HTR-8/SVneo (cell line): ENCODE measurements at places on chromosomes 11 and 22.

- DNase-seq: no peak
Measured at GRCh38 chr11:131841028-131841427, 470.6 kb downstream of the NTM start.

DNA sequence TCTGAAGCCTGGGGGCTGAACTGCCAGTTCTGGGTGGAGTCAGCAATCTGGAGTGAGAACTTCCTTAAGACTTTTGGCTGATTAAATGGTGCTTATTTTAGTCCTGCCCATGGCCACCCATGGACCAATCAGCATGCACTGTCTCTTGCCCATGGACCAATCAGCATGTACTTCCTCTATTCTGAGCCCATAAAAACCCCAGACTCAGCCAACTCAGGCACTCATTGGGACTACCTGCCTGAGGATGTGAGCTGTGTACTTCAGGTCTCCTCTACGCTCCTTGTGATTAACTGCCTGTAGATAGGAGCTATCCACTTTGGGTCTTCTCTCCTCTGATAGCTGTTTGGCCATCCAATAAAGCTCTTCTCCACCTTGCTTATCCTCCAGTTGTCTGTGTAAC lies 342.3 kb upstream of the CCDC179 start:
- DNase-seq: no peak

- DNase-seq: no peak
Measured at GRCh38 chr11:85096939-85097338, 530.2 kb downstream of the DLG2 start.

DNA sequence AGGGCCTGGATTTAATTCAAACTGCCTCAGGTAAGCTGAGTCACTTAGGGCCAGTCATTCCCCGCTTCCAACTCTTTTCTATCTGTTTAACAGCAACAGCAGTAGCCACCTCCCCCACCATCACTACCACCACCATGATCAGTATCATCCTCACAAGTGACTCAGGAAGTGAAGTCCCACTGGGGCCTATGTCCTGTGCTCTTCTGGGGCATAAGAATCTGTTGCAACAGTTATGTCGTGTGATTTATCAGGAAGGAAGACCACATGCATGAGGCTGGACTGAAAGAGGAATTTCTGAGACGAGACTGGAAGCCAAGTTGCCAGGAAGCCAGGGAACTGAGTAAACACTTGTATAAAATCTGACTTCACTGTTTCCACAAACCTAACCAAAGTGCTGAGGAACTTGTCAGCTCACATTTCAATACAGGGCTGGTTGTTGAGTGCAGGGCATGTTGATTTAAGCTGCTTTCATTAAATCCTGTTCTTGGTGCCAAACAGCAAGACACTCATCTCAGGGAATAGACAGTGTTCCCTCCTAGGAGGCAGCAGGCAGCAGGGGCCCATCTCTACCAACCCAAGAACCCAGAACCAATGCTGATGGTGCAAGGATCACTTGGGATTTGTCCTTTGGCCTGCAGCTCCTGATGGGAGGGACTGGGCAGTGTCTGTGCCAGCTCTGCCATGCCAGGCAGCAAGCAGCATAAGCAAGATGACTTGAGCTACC lies 226.7 kb upstream of the NARS2 start:
- no peak for DNase-seq

DNA sequence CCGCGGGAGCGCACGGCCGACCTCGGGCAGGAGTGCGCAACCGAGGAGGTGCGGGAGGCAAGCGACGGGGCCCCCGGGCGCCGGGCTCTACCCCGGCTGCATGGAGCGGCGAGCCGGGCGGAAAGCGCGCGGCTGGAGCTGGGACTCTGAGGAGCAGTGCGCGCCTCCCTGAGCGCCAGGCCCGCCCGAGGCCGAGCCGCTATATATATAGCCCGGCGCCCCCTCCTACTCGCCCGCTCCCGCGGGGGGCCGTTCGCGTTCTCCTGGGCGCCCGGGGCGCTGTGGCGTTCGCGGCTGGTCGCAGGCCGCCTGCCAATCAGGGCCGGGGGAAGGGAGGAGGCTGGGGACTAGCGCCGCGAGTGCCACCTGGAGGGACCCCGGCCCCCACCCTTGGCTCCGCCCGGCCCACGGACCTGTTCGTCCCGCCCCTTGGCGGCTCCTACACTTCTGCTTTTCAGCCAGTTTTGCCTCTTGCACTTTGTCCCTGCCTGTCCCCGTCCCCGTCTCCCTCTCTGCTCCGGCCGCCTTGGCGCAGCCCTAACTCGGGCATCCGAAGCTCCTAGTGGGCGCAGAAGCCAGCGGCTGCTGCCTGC lies at the start of gene FGF4:
Gene FGF4 (minus strand): TSS at position 179 of the 593 bp plus-strand sequence. CDS start 257 bp downstream, outside the sequence.
- DNase-seq: no peak
